GM23248 (cell line): ENCODE measurements at places on chromosomes 1 and 21. TPM values are rescaled to one million over a fixed set of nuclear protein-coding genes. Genes with fewer than 3 reads are reported as not detected.

Gene HEYL
- not detected in 2 replicates for total RNA-seq

Gene ANKRD65
- 0.51 and 0.97 TPM in 2 replicates for total RNA-seq

Gene AMY2B
- 1.1 and 2.5 TPM in 2 replicates for total RNA-seq

Gene FLG2
- total RNA-seq = not detected in 2 replicates

Gene CDC7
- 3.0 and 3.5 TPM in 2 replicates for total RNA-seq

Gene GREM2
- total RNA-seq = 39.8 and 47.8 TPM in 2 replicates

Gene PTPN14
- total RNA-seq = 49.1 and 49.8 TPM in 2 replicates

Gene DVL1
- 113 and 119 TPM in 2 replicates for total RNA-seq

Gene ESPN
- total RNA-seq = not detected in 2 replicates

Gene PTAFR
- total RNA-seq = not detected in 2 replicates

Gene PPIAL4G
- not detected in 2 replicates for total RNA-seq

Gene PCBP3
- 0.32 TPM in 1 of 2 replicates, not detected in the other for total RNA-seq

Gene SLC25A34
- total RNA-seq = 0.13 and 0.54 TPM in 2 replicates

Gene NUP210L
- 0.11 TPM in 1 of 2 replicates, not detected in the other for total RNA-seq

Gene PIK3C2B
- 0.63 and 0.76 TPM in 2 replicates for total RNA-seq

Gene FAM151A
- not detected in 2 replicates for total RNA-seq

Gene SPRR2A
- total RNA-seq = not detected in 2 replicates

Gene PROX1
- under 0.01 and 0.13 TPM in 2 replicates for total RNA-seq

Gene LCE1C
- not detected in 2 replicates for total RNA-seq

Gene TPR
- 35.5 and 46.2 TPM in 2 replicates for total RNA-seq

Gene REN
- total RNA-seq = not detected in 2 replicates

Gene SEC16B
- total RNA-seq = 1.5 and 1.9 TPM in 2 replicates

Gene HSD3B2
- not detected in 2 replicates for total RNA-seq

Gene C1orf53
- 17.3 and 90.2 TPM in 2 replicates for total RNA-seq

Gene TRIM45
- total RNA-seq = 0.51 and 0.76 TPM in 2 replicates

Gene PLA2G2C
- not detected in 2 replicates for total RNA-seq

Gene LTN1
- 20.4 and 26.0 TPM in 2 replicates for total RNA-seq

Gene GNAT2
- total RNA-seq = not detected in 2 replicates

Gene ADORA3
- not detected in 2 replicates for total RNA-seq

Gene FNBP1L
- total RNA-seq = 22.4 and 22.6 TPM in 2 replicates

Gene GPR52
- not detected in 2 replicates for total RNA-seq

Gene TTC34
- total RNA-seq = 0.22 TPM in 1 of 2 replicates, not detected in the other

Gene HMGN1
- total RNA-seq = 191 and 192 TPM in 2 replicates

Gene BACH1
- 52.4 and 52.7 TPM in 2 replicates for total RNA-seq

Gene TRAF3IP3
- total RNA-seq = not detected in 2 replicates

Gene GSTM5
- total RNA-seq = 1.5 and 2.4 TPM in 2 replicates

Gene CELA3B
- total RNA-seq = not detected in 2 replicates

Gene TMEM269
- not detected in 2 replicates for total RNA-seq

Gene LHX4
- not detected in 2 replicates for total RNA-seq

Gene PLPPR4
- 1.7 and 1.8 TPM in 2 replicates for total RNA-seq

Gene SMYD2
- total RNA-seq = 34.9 and 49.3 TPM in 2 replicates

Gene FTCD
- not detected in 2 replicates for total RNA-seq

Gene TSSK3
- 0.22 TPM in 1 of 2 replicates, not detected in the other for total RNA-seq

Gene OR2T2
- total RNA-seq = not detected in 2 replicates

Gene AGMAT
- total RNA-seq = 2.2 and 3.9 TPM in 2 replicates
